ENCODE measurements at places on chromosomes 7 and 10.

DNA sequence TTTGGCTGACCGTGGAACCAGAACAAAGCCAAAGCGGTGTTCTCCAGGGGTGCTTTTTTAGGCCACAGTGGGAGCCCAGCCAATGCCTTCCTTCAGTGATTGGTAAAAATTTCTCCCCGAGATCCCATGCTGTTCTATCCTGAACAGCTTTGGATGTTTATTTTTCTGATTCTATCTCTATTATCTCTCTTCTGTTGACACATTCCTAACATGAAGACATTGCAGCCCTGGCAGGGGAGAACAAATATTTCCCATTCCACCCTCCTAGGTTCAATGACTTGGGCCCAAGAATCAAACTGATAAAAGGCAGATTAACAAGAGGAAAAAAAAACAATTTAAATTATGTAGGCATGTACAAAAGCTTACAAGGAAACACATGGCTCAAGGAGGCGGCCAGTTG lies 162.7 kb downstream of the PFKFB3 start:
- no peak for DNase-seq

GRCh38 chr10:34147641-34148304 lies 667.3 kb downstream of the PARD3 start:
- DNase-seq = no peak

GRCh38 chr10:14330388-14331061 lies at the start of gene FRMD4A:
Gene FRMD4A, minus strand, starts transcription at chr10:14330924.
- no peak for DNase-seq

- DNase-seq = no peak
Observed at GRCh38 chr7:105132835-105133234, 118.8 kb downstream of the KMT2E start.

GRCh38 chr7:31647511-31647910 lies 39.5 kb upstream of the PPP1R17 start:
- no peak for DNase-seq

DNA sequence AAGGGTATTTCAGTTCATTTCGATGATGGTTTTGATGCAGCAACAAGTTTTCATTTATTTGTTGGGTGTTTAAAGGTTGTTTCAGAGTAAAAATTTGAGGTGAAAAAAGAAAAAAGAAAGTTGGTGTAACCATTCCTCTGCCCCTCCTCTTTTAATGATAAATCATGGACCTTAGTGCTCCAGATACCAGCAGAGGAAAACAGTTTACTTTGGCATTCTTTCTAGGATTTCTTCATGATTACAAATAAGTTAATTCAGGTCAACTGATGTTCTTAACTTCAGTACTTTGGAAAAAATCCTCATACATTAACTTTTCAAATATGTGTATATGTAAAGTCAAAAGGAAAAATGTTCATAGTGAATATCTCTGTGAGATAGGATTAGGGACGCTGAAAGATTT lies 2.0 kb upstream of the RBP4 start:
- no peak for DNase-seq

DNA sequence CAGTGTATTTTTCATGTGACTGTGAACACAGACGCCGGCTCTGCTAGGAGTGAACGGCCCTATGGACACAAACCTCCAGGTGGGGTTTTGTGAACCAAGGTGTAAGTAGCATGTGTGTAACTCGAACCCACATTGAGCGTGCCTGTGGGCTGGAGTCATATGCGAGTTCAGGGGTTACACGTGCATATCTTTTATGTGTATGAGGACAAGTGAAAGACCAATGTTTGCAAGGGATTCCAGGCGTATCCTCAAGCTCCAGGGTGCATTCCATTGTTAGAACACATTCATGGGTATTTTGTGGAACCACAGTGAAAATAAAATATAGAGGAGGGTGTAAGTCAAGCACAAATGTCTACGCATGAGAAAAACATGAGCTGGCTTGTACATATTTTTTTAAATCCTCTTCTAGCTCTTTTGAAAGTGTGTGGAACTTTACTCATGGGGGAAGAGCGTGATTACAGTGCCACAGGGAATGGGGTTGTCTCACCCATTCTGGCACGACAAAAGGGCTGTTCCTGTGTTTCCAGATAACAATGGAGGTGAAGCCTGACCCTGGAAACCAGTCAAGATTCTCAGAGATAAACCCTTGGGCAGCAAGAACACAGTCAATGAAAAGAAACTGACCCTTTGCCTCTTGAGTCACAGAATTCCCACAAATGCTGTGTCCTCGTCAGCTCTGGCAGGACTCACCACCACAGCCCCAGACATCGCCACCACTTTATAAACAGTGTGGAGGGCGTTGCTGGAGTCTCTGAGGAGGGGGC lies 37.0 kb upstream of the GOT1 start:
- no peak for DNase-seq
